ENCODE measurements at places on chromosomes 4 and X. TPM values are rescaled to one million over a fixed set of nuclear protein-coding genes. Genes with fewer than 3 reads are reported as not detected.
A peak's percentile ranks its signal among the peaks of the same experiment; 100 is the strongest.

DNA sequence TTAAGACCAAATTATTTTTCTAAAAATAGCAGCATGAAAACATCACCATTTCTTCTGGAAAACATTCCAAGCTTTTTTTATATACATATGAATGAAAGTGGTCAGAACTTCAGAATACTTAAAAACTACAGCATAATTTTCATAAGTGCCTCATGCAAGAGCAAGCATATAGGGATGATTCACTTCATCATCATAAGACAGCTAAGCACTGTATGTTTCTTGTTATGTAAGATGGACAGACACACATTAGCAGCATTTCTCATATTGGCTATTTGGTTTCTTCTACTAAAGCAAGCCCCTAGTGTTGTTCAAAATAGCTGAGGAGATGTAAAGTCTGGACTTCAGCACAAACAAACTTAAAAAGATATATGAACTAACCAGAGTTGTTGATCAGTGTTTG, 213.1 kb upstream of the NOCT start:
- no peak for DNase-seq
- H3K27me3 ChIP-seq = peaks cover 34% of the 10 kb centered on the region
- no peak overlapping the region for H3K27ac ChIP-seq
- no peaks in the 10 kb centered on the region for H3K36me3 ChIP-seq
- no peaks in the 10 kb centered on the region for H3K4me1 ChIP-seq
- no peak overlapping the region for H3K4me3 ChIP-seq

GRCh38 chr4:12393631-12394262, 965.1 kb upstream of the HS3ST1 start:
- no peak overlapping the region for H3K27ac ChIP-seq
- no peak overlapping the region for H3K4me3 ChIP-seq
- no peaks in the 10 kb centered on the region for H3K4me1 ChIP-seq

GRCh38 chr4:81492606-81493230, 21.0 kb upstream of the RASGEF1B start:
- no peak for DNase-seq
- peaks cover 16% of the 10 kb centered on the region for H3K36me3 ChIP-seq
- no peaks in the 10 kb centered on the region for H3K27me3 ChIP-seq
- H3K27ac ChIP-seq = peak overlapping the region; percentile 77
- peaks cover 36% of the 10 kb centered on the region for H3K4me1 ChIP-seq

- no peaks in the 10 kb centered on the region for H3K4me1 ChIP-seq
- no peak overlapping the region for H3K27ac ChIP-seq
- H3K36me3 ChIP-seq = no peaks in the 10 kb centered on the region
These were observed 633 bp upstream of the TRIML2 start for GRCh38 chr4:188110036-188110435.

DNA sequence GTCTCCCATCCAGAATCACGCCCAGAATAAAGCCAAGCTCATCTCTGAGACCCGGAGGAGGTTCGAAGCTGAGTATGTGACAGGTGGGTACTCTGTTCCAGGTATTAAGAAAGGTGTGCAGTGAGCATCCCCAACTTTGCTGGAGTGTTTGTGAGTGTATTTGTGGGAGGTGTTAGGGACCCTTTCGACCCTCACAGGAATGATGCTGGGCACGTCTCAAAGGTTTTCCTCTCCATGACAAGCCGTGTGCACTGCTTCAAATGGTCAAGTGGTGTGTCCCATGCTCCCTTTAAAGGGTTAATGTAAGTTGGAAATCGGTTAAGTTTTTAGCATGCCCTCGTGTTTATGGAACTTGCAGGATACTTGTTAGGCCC, 442 bp downstream of the MOSPD2 start:
- peaks cover 26% of the 10 kb centered on the region for H3K4me1 ChIP-seq
- DNase-seq = no peak
- peak overlapping the region; percentile 87 for H3K27ac ChIP-seq
- H3K4me3 ChIP-seq = peak overlapping the region; percentile 84
- no peaks in the 10 kb centered on the region for H3K27me3 ChIP-seq
- H3K36me3 ChIP-seq = peaks cover 19% of the 10 kb centered on the region

DNA sequence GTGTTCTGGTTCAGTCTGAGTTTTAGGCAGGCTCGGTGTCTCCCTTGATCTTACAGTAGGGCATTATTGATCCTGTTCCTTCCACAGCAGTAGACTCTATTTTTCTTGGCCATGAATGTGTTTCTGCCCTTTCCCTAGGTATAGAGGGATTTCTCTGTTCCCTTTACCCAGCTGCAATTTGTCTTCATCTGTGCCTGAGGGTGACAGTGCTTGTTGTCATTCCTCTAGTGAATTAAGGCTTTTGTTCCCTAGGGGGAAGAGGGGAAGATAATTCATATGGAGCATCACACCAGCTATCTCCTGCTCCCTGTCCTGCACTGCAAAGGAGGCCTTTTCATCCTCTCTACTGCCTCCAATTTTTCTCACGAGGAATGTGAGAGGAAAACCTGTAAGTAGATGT, 39.7 kb upstream of the CXorf51A start:
- H3K4me3 ChIP-seq = no peak overlapping the region
- no peaks in the 10 kb centered on the region for H3K4me1 ChIP-seq
- no peak overlapping the region for H3K27ac ChIP-seq
- H3K36me3 ChIP-seq = no peaks in the 10 kb centered on the region

GRCh38 chr4:145530662-145531061, 49.0 kb downstream of the SMAD1 start:
- H3K27ac ChIP-seq = no peak overlapping the region
- DNase-seq = no peak
- H3K4me1 ChIP-seq = no peaks in the 10 kb centered on the region

- no peak overlapping the region for H3K27ac ChIP-seq
- H3K4me1 ChIP-seq = peaks cover 2% of the 10 kb centered on the region
- DNase-seq = no peak
- H3K36me3 ChIP-seq = peaks cover 11% of the 10 kb centered on the region
- no peak overlapping the region for H3K4me3 ChIP-seq
These were observed 72.2 kb downstream of the BLTP1 start for GRCh38 chr4:122224348-122224747.

- peaks cover 25% of the 10 kb centered on the region for H3K4me1 ChIP-seq
- peak overlapping the region; percentile 95 for H3K4me3 ChIP-seq
- H3K36me3 ChIP-seq = peaks cover 2% of the 10 kb centered on the region
- H3K27ac ChIP-seq = no peak overlapping the region
These were observed 29.1 kb downstream of the ARHGEF9 start for GRCh38 chrX:63755892-63756291.

GRCh38 chr4:176529574-176529973, 209.8 kb downstream of the SPCS3 start:
- no peak for DNase-seq
- H3K27ac ChIP-seq = no peak overlapping the region
- H3K27me3 ChIP-seq = peaks cover 3% of the 10 kb centered on the region
- H3K36me3 ChIP-seq = no peaks in the 10 kb centered on the region
- no peaks in the 10 kb centered on the region for H3K4me1 ChIP-seq

DNA sequence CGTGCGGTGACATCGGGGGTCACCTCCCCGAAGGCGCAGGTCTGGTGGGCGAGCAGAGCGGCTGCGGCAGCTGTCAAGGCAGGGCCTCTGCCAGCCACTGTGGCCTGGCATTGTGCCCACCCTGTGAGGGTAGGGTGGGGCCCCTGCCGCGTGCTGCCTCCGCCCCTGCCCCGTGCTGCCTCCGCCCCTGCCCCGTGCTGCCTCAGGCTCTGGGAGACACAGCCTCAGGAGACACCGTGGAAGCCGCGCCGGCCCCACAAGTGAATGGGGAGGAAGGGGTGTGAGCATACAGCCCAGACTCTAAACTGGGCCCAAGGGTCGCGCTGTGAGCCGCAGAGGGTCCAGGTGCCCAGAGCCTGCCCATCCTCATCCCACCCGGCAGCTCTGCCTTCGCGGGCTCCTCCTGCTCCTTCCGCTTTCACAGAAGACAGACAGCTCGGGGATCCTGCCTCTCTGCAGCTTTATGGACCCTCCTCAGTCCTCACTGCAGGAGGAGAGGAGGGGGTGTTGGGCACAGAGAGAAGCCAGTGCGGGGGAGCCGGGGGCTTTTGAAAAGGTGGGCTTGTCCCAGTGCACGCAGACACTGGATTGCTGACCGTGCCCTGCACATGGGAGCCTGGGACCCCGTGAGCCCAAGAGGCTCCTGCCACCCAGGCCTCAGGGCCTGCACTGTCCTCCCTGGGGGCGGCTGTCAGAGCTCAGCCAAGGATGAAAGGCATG, 27.4 kb downstream of the PCGF3 start:
- no peaks in the 10 kb centered on the region for H3K4me1 ChIP-seq
- H3K36me3 ChIP-seq = peaks cover 11% of the 10 kb centered on the region
- no peak for DNase-seq
- no peak overlapping the region for H3K4me3 ChIP-seq

DNA sequence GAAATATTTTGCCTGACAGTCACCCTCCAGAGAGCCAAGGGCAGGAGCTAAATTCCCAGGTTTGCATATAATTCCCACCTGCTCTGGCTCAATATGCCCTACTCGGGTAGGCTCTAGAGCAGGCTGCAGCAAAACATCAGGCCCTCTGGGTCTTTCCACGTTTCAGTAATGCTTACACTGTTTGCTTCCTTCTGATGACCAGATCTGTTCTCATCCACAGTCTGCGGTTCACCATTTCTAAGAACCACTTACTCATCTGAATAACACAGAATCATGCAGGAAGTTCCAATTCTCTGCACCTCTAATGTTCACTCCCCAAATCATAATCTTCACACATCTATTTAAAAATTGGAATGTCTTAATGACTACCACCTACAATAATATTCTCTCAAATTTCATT, 141.4 kb downstream of the PPP3CA start:
- no peaks in the 10 kb centered on the region for H3K27me3 ChIP-seq
- H3K4me3 ChIP-seq = peak overlapping the region; percentile 62
- peaks cover 14% of the 10 kb centered on the region for H3K36me3 ChIP-seq
- H3K4me1 ChIP-seq = peaks cover 25% of the 10 kb centered on the region

DNA sequence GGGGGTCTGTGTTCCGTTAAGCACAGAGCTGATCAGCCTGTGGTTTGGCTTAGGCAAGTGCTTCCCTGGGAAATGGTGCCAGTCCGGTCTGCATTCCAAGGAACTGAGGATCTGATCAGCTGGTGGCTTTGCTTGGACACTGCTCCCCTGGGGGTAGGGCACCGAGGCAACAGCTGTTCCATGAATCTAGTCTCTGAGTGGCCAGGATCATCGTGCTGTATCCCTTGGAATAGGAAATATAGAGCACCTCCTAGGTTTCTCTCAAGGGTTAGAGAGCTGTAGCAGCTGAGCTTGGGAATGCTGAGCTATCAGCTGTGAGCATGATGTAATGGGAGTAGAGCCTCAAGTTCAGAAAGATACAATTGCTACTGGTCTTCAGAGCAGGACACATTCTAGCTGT, 863.9 kb downstream of the RAPGEF2 start:
- H3K4me1 ChIP-seq = no peaks in the 10 kb centered on the region
- DNase-seq = no peak
- H3K27ac ChIP-seq = no peak overlapping the region
- no peaks in the 10 kb centered on the region for H3K27me3 ChIP-seq
- H3K36me3 ChIP-seq = no peaks in the 10 kb centered on the region
- H3K4me3 ChIP-seq = no peak overlapping the region

GRCh38 chr4:25489253-25489797, 112.3 kb downstream of the ANAPC4 start:
- no peak overlapping the region for H3K27ac ChIP-seq
- H3K4me1 ChIP-seq = no peaks in the 10 kb centered on the region
- H3K27me3 ChIP-seq = peaks cover 8% of the 10 kb centered on the region
- no peak overlapping the region for H3K4me3 ChIP-seq
- no peaks in the 10 kb centered on the region for H3K36me3 ChIP-seq

DNA sequence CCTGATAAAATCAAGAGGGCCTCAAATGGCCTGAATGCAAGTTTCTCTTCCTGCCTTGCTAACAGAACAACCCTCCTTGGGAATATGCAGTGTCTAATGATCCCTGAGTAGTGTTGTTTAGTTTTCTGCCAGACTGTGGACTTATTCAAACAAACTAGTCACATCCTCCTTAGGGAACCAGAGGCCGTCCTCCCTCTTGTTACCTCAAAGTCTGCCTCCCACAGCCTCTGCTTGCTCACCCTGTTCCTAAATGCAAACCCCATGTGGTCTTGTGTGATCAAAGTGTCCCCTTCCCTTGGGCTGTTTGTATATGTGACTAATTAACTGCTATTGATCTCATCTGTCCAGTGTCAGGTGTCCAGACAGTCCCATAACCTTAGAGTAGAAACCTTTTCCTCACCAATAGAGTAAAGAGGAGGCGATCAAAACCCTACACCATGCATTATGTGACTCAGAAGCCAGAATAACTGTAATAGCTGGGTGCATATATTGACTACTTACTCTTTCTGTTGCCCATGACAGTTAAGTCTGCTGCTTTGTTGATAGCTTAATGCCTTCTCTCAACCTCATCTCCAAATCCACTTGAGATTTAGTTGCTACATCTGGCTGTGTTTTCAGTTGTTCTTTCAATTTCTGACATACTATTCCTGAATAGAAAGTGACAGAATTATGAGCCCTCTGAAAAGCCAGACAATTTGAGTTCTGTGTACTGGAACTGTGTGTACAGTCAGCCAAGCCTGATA, 473.0 kb upstream of the NWD2 start:
- no peaks in the 10 kb centered on the region for H3K27me3 ChIP-seq
- DNase-seq = no peak

RADX gene
- 9.8 TPM for total RNA-seq

CCDC158 gene
- total RNA-seq = not detected

CSAG1 gene
- total RNA-seq = not detected

PRDM5 gene
- total RNA-seq = 0.26 TPM

HMX1 gene
- total RNA-seq = not detected

MAGEB1 gene
- total RNA-seq = not detected

RHOXF2B gene
- not detected for total RNA-seq

POU4F2 gene
- total RNA-seq = not detected

SLC7A11 gene
- total RNA-seq = 1.3 TPM
